Activated T-helper 9 cell treated with anti-CD3 and anti-CD28 coated beads, Interleukin-2, amount 50 U/mL, for 16 hours (primary cell): ENCODE measurements at places on chromosomes 3 and 15.

GRCh38 chr3:19866751-19867347, 67.2 kb downstream of the EFHB start:
- DNase-seq = no peak

DNA sequence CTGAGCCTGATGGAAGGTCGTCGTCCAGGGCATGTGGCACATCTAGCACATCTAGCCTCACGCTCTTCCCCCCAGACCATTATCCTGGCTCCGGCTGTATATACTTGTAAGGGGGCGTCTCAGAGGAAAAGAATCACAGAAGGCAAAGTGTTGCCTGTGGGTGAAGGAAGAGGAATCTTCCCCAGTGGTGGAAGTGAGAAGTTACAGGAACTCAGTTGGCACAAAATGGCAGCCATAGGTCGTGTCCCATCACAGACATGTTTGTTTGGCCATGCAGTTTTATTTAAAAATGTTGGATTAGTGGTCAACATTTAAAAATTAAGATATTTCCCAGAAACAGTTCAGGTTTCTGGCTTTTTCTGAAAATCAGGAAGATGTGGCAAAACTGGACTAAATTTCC, 13.6 kb downstream of the GALNT15 start:
- no peak for DNase-seq

DNA sequence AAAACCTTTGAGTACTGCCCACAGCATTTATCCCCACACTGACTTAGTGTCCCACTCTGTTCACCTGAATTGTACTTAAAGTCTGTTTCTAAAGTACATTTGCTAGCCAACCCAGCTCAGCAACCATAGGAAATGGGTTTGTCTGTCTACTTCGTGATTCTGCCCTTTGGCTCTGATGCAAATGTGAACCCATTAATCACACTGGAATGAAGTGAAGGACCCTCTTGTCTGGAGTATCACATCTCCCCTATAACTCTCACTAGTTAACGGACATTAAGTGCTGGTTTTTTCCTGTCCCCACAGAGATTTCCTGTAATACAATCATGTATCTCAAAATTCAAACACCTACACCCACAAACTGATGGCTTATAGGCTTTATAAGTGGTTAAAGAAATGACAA, 20.5 kb downstream of the EID1 start:
- DNase-seq = no peak

- DNase-seq = no peak
These were observed 16.2 kb upstream of the TJP1 start for GRCh38 chr15:29838352-29839010.

- no peak for DNase-seq
These were observed 178.5 kb upstream of the ZBTB20 start for GRCh38 chr3:115325539-115325938.

- no peak for DNase-seq
These were observed 32.0 kb upstream of the MBNL1 start for GRCh38 chr3:152236716-152237115.

GRCh38 chr3:120425572-120426250, 25.1 kb downstream of the FSTL1 start:
- no peak for DNase-seq

GRCh38 chr15:59157840-59158700, 48.6 kb upstream of the LDHAL6B start:
- no peak for DNase-seq

- no peak for DNase-seq
These were observed 267.3 kb upstream of the SLITRK3 start for GRCh38 chr3:165463531-165463930.

- DNase-seq = no peak
These were observed 91.1 kb upstream of the TPM1 start for GRCh38 chr15:62951481-62951880.

- no peak for DNase-seq
These were observed 99.1 kb downstream of the ADCY5 start for GRCh38 chr3:123349566-123350435.

GRCh38 chr3:47515864-47516319, 2.4 kb upstream of the ELP6 start:
- no peak for DNase-seq

DNA sequence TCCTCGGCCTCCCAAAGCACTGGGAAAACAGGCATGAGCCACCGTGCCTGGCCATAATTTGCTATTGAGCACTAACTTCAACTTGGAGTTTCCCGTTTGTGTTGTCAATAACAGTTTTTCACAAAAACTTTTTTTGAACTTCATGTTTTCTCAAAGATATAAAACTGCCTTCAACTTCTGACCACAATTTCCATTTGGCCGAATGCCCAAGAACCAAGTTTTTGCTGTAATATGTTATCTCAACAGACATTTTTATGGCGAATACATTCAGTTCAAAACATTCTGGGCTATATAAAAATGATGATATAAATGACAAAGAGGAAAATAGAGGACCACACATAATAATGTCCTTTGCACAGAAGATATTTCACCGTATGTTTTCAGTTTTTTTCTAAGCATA, 56.4 kb downstream of the NEDD4 start:
- DNase-seq = no peak

DNA sequence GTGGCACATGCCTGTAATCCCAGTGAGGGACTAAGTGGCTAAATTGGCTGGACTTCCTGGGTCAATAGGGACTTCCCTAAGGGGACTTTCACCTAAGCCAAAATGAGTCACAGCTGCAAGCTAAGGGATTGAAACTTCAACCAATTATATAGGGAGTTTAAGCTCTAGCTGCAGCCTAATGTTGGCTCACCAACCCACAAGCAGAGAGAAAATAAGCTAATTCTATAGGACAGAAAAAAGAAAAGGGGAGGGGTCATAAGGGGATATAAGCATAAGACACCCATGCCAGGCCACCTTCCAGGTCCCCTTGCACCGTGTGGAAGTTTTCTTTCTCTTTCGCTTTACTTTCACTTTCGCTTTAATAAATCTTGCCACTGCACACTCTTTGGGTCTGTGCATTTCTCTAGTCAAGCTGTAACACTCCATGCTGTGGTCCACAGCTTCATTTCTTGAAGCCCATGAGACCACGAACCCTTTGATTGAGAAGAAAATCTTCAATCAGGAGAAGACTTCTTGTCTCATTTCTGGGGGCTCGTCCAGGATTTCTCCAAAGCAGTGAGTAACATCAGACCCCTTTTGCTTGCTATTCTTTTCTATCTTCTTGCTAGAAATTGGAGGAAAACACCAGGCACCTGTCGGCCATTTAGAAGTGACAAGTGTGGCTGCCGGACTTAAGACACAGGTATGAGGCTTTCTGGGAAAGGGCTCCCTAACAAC, 192.3 kb downstream of the IGSF11 start:
- DNase-seq = no peak

GRCh38 chr3:158801201-158801600, 653 bp upstream of the MFSD1 start:
- DNase-seq = no peak

GRCh38 chr3:72473156-72473555, 375.1 kb downstream of the SHQ1 start:
- DNase-seq = no peak

- DNase-seq = no peak
These were observed 357.4 kb downstream of the SHQ1 start for GRCh38 chr3:72490688-72491435.

DNA sequence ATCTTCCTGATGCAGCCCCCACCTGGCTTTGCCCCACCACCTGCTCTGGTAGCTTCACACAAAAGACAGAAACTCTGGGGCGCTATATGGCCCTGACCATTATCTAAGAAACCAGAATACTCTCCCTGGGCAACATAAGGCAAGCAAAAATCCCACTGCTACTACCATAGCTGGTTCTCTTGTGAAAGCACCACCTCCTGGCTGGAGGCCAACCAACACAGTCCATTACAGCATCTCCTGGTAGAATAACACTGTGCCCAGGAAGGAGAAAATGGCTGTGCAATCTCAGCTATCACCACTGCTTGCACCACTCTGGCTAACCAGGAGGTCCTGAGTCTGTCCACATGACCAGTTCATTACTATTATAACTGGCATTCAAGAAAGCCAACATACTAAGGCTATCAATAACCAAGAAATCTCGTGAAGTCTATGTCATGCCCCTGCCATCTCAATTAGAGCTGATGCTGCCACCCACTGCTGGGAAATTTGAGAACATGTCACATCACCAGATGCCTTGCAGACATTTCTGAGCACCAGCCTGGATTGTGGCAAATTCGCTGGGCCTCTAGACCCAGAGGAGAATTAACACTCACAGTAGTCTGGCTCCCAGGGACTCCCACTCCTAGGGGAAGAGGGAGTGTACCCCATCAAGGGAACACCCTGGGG, 1114.8 kb downstream of the ROBO2 start:
- no peak for DNase-seq

GRCh38 chr15:81024265-81024872, 23.6 kb downstream of the TLNRD1 start:
- no peak for DNase-seq

DNA sequence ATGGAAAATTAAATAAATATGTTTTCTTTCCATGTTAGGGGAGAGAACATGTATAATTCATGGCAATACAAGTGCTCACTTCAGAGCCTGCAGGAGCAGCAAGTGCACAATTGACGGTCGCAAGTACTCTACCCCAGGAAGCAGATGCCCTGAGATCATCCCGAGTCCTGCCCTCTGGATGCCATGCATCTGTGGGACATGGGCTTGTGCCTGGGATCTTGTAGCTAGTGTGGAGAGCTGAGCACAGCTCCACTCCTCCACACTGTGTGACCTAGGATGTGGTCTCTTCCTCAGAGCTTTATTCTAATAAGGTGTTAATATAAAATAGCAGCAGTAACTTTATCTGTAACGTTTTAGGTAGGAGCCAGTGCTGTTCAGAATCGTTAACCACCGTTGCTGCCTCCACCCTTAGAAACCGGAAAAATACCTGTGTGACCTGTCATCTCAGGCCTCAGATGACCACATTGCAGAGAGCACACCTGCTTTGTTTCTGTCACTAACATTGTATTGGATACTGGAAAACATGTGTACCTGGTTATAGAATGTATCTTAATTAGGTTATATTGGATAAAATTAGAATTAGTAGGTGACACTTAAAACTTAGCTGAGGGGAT, 105.0 kb upstream of the GOLGA6L6 start:
- DNase-seq = no peak

- no peak for DNase-seq
These were observed 33.8 kb downstream of the DRD3 start for GRCh38 chr3:114144909-114145688.

DNA sequence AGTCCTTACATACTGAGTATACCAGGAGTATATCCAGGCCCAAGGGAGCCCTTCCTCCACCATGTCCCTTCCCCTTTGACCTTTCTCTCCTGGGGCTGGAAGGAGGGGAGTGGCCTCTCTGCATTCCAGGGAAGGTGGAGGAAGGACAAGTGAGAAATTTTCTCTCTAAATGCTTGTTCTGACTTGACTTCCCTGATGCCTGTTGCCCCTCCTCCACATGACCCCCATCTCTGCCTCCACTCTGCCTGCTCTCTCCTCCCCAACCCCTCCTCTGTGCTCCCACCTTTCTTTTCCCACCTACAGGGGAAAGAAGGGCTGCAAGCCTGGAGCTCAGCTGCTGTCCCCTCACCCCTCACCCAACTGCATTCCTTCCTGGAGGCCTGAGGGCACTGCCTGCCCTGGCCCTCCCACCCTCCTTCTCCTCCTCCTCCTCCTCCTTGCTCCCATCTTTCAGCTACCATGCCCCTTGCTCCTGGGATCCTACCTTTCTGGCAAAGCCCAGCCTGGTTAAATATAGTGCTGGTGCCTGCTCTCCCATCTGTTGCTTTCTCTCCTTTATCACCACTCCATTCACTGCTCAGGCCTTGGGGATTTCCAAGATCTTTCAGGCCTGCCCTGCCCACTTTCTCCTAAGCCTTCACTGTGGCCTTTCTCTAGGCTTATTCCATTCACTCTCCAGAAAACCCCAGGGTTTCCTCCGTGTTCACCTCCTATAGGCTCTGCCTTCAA, 8.5 kb upstream of the DAG1 start:
- DNase-seq = no peak

DNA sequence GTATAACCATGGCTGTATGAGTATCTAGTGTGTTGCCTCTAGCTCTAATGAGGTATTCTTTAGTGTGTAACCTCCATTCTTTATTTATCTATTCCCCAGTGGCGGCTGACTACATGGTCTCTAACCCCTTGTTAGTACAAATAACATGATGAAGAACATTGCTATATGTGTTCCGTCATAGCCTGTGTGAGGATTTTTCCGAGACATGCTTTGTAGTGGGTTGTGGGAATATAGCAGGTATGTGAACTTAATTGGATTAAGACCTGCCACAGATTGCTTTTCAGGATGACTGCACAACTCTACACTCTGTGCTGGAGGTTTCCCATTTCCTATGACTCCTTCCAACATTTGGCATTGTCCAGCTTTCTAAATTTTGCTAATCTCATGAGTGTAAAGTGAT, 563.4 kb downstream of the ROBO1 start:
- DNase-seq = no peak

- DNase-seq = no peak
These were observed 52.3 kb downstream of the ATP1B3 start for GRCh38 chr3:141928631-141929270.

GRCh38 chr3:73475717-73476116, 149.0 kb downstream of the PDZRN3 start:
- no peak for DNase-seq

GRCh38 chr3:36557021-36557707, 176.9 kb downstream of the STAC start:
- DNase-seq = no peak

DNA sequence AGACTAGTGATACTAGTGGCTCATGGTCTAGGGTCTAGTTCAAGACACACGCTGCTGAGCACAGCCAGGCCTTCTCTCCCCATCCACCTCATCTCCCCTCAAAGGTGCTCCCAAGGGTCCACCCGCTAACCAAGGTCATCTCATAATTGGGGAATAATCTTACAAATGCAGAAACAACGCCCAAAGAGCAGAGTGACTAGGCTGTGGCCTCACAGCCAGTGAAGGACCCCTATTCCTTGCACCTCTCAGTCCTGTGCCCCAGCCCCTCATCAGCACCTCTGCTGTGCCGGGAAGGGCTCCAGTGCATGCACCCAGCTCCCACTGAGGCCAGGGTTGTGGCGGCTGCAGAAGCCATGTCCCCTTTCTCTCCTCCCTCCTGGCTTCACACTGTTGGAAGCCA, 286.9 kb downstream of the UACA start:
- no peak for DNase-seq

DNA sequence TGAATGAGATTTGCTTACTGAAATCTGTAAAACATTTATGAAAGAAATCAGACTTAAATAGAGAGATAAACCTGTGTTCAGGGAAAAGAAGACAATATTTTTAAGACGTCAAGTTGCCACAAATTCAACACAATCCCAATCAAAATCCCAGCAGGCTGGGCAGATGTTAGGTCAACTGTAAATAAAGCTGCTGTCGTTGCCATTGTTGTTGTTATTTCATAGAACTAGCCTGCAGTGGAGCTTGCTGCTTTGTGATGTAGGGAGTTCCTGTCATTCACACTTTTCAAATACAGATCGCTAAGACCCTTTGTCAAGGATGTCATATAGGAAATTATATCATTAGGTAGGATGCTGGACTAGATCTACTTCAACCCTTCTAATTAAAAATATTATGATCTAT, 123.1 kb downstream of the NEO1 start:
- no peak for DNase-seq
